Suprapubic skin (tissue), 4 donors: ENCODE measurements at places on chromosomes 5 and 9. TPM values are rescaled to one million over a fixed set of nuclear protein-coding genes. Genes with fewer than 3 reads are reported as not detected.
A peak's percentile ranks its signal among the peaks of the same experiment; 100 is the strongest.

DNA sequence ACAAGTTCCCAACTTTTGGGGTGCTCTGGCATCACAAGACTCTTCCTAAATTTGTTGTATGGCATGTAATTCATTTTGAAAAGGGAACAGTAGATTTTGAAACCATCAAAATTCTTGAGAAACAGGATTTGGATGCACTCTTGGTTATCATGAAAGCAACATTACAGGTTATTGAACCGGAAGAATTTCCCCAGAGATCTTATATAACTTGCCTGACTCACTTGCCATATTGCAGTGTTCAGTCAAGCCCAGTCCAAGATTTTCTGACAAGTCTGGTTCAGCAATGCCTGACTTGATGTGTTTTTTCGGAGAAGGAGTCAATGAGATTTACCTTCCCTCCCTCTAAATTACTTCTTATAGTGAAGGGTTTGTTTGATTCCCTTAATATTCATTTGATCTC lies 32.0 kb downstream of the SMIM15 start:
- DNase-seq = no peak

- no peak for DNase-seq
Measured at GRCh38 chr5:115599502-115599901, 2.8 kb downstream of the TICAM2 start.

The PROB1 gene
- total RNA-seq = 0.08 TPM

The PCDHGA2 gene
- total RNA-seq = 3.4 TPM

The PCDHB2 gene
- total RNA-seq = 5.4 TPM

GRCh38 chr5:108523360-108523759 lies 141.5 kb upstream of the FBXL17 start:
- no peak for DNase-seq

- no peak for DNase-seq
Measured at GRCh38 chr9:104774831-104775573, 11.1 kb downstream of the NIPSNAP3B start.

The NR3C1 gene
- 56.2 TPM for total RNA-seq

The PRR7 gene
- total RNA-seq = 9.8 TPM

- DNase-seq = no peak
Measured at GRCh38 chr9:137776306-137776995, 101.1 kb upstream of the CACNA1B start.

DNA sequence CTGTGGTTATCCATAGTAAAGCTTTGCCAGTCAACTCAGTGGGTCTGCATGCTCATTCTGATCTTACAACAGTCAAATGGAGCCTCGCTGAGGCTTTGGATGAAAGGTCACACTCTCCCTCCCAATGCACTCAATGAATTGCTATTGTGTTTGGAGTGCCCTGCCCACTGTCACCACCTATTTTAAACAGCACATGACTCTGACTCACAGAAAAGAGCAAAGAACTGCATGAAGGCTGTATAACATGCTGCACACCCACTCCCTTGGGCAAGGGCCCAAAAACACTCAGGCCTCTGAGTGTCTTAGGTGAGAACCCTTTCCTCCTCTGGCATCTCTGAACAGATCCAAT lies 118.7 kb upstream of the CCDC112 start:
- DNase-seq = no peak

DNA sequence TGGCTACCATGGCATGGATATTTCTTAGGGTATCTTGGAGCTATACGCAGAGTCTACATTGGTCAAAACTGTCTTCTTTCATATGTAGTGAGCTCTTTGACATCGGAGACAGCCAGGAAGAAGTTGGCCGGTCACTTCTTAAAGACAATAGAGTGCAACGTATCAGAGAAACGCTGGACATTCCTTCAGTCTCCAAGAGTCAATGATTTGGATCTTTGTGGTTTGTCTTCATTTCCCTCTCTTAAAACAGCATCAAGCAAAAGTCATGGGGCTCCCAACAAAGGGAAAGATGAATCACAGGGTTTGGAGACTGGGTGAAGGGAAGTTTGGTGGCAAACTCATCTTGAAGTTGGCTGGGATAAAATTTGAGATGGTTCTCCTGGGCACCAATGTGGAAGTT lies 320.1 kb downstream of the AGTPBP1 start:
- DNase-seq = no peak

- no peak for DNase-seq
Measured at GRCh38 chr9:123081824-123082223, 48.4 kb downstream of the GPR21 start.

GRCh38 chr5:134420343-134420742 lies 8.7 kb upstream of the CDKN2AIPNL start:
- no peak for DNase-seq

The SOHLH1 gene
- total RNA-seq = not detected

The ACOT12 gene
- total RNA-seq = not detected

- no peak for DNase-seq
Measured at GRCh38 chr5:143124593-143124992, 278.9 kb downstream of the NR3C1 start.

- no peak for DNase-seq
Measured at GRCh38 chr9:35760651-35761050, 6.6 kb upstream of the MSMP start.

The ISL1 gene
- 1.6 TPM for total RNA-seq

The TMEM161B gene
- total RNA-seq = 11.1 TPM

DNA sequence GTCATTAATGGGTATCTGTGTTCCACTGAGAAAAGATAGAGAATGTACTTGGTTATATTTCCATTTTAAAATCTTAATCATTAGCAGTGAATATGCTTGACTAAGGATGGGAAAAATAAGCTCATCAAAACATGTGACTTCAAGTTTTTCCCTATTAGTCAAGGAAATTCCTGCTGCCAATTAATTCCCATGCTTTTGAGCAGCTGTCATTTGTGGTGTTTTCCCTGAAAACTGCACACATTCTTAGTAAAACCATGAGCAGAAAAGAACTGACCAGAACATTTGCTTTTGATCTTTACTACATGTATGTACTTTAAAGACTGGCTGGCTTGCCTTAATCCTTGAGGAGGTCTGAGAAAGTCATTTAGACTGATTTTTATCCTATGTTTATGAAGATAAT lies 75.2 kb downstream of the AOPEP start:
- no peak for DNase-seq

The IRGM gene
- total RNA-seq = not detected

DNA sequence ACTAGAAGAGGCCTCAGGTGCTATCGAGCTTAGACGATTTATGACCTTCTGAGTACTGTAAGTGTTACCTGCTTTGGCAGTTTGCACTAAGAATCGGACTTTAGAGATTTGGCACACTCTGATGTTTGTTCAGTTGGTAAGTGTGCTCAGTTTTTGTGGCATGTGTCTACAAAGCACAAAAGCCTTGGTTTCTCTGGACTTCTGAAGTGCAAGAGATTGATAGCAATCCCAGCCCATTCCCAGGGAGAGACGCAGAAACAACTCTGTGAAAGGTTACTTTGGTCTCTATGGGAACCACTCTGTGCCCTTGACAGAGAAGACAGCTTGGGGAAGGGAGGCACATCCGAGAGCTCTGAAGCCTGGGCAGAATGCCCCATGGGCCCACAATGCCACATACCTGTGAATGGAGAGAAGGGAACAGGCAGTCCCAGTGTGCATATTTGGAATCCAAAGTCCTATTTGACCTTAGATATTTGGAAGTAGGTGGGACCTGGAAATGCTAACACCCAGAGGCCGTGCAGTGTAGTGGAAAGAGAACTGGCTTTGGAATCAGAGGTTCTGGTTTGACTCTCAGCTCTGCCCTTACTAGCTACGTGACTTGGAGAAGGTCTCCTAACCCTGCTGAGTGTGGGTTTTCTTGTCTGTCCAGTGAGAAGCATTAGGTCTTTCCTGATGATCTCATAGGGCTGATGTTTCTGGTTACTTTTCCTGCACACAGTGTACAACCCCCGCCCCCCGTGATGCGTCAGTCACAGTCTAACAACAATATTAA lies 194.3 kb upstream of the VLDLR start:
- DNase-seq = no peak

- DNase-seq = no peak
Measured at GRCh38 chr5:67543720-67544270, 347.2 kb upstream of the CD180 start.

DNA sequence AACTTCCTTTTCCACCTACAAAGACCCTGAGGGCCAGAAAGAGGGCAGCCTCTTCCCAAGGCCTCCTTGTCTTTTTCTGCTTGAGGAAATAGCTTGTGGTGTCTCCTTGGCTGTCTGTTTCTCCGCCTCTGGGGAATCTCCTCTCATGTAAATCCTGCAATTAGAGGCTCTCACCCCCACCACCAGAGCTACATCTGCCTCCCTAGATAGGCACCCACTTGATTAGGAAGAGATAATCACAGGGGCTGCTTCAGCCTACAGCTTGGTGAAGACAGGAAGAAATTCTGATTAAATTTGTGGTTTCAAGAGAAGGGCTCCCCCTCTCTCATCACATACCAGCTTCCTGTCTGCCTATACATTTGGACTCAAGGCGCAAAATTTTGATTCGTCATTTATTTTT lies 75.6 kb downstream of the TLR4 start:
- no peak for DNase-seq

- no peak for DNase-seq
Measured at GRCh38 chr5:100406640-100407039, 128.5 kb upstream of the FAM174A start.

DNA sequence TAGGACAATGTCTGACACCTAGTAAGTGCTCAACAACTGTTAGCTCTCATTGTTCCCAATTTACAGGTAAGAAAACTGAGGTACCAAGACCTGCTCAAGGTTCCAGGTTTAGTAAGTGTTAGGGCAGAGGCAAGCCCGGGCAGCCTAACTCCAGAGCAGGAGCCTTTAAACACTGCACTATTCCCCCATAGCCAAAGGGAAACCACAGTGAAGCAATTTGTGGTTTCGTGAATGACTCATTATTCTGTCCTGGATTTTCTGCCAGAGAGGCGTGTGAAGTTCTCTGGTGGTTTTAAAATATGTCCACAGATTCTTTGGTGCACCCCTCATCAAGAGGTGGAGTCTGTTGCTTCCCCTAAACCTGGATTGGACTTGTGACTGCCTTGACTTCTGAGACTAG lies 1.0 kb upstream of the MCC start:
- no peak for DNase-seq

- DNase-seq = no peak
Measured at GRCh38 chr5:83548581-83548980, 77.0 kb downstream of the VCAN start.

The LCN9 gene
- not detected for total RNA-seq

DNA sequence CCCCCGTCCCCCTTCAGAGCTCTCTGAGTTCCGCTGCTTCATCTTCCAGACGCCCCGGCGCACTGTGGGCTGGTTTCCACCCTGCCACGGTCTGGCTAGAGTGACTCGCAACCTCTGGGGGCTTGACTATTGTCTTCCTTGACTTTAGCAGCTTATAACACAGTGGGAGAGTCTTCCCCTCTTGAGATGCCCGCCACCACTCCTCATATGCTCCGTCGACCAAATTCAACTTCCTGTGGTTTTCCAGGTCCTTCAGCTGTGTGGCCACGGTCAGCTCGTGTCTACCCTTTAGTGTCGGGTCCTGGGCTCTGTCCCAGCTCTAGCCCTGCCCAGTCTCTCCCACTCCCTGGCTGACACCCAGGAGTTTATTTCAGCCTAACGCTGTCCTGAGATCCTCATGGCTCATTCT lies 28.2 kb upstream of the NCS1 start:
- no peak for DNase-seq

DNA sequence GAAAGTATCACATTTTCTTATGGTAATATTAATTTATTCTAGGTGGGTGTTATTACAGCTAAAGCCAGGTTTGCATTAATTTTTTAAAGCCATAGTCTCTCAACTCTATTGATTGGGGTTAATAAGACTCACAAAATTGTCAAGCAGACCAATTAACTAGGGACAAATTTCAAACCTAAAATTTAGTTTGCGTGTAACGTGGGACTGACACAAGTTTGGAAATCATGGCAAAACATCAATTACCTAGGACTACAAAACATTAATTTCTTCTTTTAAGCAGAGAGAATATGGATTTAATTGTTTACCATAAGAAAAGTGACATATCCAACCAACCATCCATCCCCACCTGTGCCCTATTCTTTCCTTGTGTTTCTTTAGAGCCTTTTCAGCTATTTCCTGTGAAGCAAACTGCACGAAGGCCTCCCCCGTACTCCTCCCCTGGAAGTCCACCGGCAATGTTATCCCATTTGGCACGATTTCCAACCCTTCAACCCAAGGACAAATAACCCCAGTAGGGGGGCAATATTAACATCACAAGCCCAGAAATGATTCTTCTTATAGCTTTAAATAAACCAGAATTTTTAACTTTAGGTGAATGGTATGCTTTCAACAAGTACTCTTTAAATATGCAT lies 4.4 kb downstream of the HNRNPH1 start:
- DNase-seq = peak; percentile 31

The LYRM7 gene
- 7.5 TPM for total RNA-seq

DNA sequence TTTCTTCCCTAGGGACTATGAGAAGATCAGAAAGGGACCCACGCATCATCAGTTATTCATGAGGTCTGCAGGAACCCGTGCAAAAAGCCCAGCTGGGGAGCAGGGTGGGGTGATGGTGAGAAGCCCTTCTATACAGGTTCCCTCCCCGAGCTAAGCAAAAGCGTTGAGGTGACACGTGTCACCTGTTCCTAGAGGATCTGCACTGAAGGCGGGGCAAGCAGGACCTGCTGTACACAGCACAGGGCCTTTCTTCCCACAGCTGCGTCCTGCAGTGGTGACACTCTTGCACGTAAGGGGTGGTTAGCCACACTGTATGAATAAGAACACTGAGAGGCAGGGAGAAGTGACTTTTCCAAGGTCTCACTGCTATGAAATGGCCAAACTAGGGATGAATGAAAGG lies 37.2 kb upstream of the SH3PXD2B start:
- DNase-seq = peak; percentile 76

- no peak for DNase-seq
Measured at GRCh38 chr9:136455043-136456002, 15.7 kb upstream of the INPP5E start.

- no peak for DNase-seq
Measured at GRCh38 chr9:12961276-12961809, 186.5 kb downstream of the LURAP1L start.

DNA sequence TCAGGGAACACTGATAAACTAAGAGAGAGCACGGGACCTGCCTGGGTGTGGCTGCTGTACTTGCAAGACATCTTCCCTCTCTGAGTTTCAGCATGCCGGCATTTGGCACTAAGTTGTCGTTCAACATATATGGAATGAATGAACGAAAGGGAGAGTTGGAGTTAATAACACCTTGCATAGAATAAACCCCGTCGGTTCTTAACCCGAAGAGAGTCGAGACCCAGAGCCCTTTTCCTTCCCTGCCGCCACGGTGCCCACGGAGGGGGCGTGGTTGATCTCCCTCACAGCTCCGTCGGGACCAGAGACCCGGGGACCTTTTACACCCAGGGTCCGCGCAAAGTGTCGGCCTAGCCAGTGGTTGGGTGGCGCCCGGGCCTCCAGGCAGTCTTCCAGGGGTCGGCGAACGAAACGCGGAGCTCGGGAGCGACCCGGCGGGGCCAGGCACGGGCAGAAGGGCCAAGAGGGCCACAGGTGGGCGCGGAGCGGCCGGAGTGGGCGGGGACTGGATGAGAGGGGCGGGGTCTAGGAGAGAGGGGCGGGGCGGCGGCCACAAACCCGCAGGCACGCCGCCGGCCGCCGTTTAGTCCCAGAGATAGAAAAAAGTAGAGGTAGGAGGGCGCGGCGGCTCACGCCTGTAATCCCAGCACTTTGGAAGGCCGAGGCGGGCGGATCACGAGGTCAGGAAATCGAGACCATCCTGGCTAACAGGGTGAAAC lies 735 bp upstream of the RPL26L1 start:
- DNase-seq = peak; percentile 84

The KCNV2 gene
- not detected for total RNA-seq
